ENCODE measurements at places on chromosomes 5 and 9.

- ATAC-seq = no peak
These were observed 219.6 kb downstream of the CTNND2 start for GRCh38 chr5:11684607-11685006.

DNA sequence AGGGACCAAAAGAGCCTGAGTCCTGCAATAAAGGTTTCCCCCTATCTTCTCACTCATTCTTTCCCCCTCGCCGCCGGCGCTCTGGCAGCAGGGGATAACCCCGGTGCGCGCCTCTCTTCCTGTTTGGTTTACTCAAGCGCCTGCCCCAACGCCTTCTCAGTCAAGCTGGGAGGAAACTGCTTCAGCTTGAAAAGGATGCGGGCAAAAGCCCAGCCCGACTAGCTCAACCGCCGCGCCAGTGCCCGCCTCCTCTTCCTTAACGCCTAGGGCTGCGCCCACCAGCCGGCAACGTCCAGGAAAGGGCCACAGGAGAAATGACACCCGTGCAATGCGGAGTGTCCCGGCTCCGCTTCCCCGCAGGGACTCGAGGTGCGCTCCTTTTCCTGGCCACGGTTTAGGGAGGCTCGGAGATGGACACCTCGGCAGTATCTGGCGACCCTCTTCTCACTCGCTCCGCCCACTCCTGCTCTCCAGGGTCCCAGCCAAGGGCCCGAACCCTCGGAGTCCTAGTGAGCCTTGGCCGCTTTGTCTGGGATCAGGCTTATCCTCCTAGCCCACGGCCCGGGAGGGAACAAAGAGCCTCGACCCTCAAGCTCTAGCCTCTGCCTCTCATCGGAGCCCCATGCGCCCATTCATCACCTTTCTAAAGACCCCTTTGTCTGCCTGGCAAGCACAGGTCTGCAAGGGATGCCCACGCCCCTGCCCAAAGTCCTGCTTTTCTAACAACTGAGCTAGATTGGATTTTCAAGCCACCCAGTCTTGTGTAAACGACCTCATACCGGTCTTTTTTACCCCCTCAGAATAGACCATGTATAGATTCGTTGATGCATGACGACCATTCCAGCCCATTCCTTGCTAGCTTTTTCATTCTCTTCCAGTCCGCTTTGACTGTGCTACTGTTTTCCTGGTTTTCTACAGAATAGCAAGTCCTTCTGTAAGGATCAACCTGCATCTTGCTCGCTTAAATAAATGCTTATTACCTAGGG lies 2.0 kb downstream of the ST8SIA4 start:
- ATAC-seq = peak; percentile 60

GRCh38 chr9:16136961-16137360 lies 584.1 kb downstream of the CCDC171 start:
- ATAC-seq = no peak

GRCh38 chr5:67002832-67003684 lies 193.5 kb downstream of the CD180 start:
- no peak for ATAC-seq

- ATAC-seq = no peak
These were observed at the start of gene MEIKIN for GRCh38 chr5:131945551-131946168. TSS of gene MEIKIN (minus strand) at chr5:131945663. CDS start at chr5:131945505, 158 bp downstream.

DNA sequence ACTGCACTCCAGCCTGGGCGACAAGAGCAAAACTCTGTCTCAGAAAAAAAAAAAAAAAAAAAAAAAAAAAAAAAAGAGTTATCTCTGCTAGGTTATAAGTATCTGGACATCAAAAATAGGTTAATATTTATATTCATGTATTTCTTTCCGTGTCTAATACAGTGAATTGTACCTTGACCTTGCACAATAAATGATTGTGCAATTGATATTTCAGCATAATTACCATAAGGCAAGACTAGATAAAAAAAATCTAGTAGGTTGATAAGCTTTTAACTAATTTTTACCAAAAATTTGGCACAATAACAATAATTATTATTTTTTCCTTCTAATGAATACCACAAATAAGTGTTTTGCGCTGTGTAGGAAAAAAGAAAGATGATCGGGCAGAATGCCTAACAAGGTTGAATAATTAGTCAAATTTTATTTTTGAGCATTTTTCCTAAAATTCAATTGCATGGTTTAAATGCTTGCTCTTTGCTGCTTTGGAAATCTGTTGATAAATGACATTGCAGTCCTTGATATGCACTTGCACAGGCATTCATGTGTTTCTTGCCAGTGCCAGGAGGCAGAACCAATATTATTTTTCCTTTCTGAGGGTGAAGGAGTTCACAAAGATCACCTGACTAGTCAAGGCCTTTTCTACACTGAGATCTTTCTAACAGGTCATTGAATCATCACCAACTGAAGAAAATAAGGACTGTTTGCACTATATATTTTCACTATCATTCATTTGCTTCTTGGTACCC lies 127.5 kb downstream of the ARRDC3 start:
- no peak for ATAC-seq

GRCh38 chr5:43312699-43313034 lies 545 bp downstream of the HMGCS1 start:
- peak; percentile 0 for ATAC-seq

DNA sequence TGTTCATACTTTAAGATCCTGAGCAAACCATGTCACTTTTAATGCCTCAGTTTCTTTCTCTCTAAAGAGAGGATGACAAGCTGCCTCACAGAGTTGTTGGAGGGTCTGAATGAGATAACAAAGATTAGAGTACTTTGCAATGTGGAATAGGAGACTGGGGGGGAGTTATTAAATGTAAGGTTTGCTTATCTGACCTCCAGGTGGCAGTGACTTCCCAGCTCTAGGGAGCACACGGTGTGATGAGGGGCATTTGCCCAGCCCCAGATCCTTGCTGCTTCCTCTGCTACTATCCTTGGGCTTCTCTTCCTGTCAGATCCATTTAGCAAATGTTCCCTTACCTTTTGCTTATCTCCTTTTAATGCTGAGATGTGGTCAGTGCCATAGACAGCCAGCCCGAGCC lies 30.7 kb downstream of the ENHO start:
- ATAC-seq = no peak
